ENCODE measurements at places on chromosomes 3 and 15. TPM values are rescaled to one million over a fixed set of nuclear protein-coding genes. Genes with fewer than 3 reads are reported as not detected.

Gene CCDC54
- total RNA-seq: not detected

Gene RBMS3
- 72.3 TPM for total RNA-seq

Gene WNT5A
- total RNA-seq: 17.2 TPM

GRCh38 chr15:60546744-60547143 is 67.8 kb upstream of the ICE2 start:
- no peak for ATAC-seq

DNA sequence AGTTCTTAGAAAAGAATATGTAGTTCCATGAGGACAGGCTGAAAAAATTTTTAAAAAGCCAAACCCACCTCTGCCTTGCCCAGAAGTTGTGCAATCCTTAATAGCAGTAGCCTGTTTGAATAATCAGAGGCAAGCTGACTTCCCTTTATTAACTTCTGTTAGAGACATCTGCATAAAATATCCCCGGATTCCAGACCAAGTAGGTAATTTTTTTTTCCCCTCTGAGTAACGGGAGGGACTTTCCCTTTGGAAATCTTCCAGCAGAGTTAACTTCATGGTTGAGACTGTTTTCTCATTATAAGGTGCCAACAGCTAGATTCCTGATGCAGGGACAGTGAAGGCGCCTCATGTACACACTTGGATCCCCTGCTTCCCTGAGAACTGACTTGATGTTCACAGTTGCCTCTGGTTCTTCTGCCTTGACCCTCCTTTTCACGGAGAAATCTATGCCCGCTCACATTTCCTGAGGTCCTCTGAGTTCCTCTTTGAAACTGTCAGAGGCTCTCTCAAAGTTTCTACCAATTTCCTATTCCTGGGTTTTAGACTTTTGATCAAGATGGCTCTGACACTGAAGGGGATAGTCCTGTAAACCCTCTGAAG is 227.6 kb upstream of the BHLHE40 start:
- ATAC-seq: peak; percentile 81

DNA sequence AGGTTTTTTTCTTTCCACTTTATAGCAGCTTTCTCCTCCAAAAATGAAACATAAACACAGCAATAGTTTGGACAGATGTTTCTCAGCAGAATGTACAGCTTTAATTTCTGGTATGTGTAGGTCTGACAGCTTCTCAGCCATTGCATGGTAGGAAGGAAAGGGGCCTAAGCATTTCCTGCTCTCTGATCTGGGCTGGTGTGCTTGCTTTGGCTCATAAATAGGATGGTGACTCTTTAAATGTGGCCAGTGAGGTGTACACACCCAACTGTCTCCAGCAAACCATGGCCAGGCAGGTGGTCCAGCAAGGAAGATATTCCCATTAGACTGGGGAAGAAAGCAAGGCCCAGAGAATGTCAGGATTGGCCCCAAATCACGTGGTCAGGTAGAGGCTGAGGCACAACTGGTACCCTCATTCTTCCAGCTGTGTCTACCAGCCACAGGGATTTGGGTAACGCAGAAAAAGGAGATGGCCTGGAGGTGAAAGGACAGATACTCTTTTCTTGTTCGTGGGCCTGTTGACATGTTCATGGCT is 52.1 kb downstream of the ITGA11 start:
- ATAC-seq: no peak

DNA sequence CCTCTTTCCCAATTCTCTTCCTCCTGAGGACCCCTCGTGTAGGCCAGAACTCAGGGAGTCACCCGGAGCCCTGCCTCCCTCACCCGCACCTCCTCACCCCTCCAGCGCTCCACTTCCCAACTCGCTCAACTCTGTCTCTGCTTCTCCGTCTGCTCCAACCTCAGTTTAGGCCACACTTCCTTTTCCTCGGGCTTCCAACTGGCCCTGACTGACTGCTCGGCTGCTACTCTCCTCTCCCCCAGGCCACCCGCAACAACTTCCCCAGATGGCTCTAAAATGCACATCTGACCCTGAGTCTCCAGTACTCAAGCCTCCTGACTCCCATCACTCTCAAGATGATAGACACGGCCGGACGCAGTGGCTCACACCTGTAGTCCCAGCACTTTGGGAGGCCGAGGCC is 23.6 kb downstream of the TMEM44 start:
- no peak for ATAC-seq
